Anterior cingulate cortex (tissue), 58 donors: ENCODE measurements at places on chromosomes 1 and 21.

- DNase-seq = no peak
These were observed 51.1 kb upstream of the CFHR3 start for GRCh38 chr1:196723325-196724185.

- no peak for DNase-seq
These were observed 44.6 kb downstream of the ATP1A1 start for GRCh38 chr1:116417678-116418077.

DNA sequence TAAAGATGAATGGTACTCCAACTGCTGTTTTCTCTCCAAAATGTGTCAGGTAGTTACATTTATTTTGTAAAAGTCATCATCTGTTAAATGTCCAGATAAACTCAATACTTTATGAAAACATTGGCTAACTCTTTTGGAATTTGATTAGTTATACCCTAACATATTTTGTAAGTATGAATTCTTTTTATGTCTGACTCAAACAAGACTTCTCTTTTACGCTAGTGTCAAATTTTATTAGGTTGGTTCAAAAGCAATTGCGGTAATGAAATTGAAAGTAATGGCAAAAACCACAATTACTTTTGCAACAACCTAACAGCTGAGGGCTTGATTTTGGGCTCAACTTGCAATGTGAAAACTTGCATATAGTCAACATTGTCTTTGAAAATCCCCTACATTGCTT, 41.0 kb upstream of the USP25 start:
- DNase-seq = no peak

DNA sequence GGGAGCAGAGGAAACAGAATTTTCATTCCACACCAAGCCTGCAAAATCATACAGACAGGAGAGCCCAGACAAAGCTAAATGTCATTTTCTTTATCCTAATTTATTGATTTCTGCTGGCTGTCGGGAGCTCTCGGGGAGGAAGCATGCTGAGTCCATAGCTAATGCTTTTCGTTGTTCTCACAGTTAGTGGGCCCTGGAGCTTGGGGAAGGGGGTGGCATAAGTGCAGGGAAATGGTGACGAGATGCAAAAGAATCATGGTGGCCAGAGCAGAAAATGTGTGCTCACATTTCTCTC, 202.4 kb downstream of the TOMM20 start:
- no peak for DNase-seq

DNA sequence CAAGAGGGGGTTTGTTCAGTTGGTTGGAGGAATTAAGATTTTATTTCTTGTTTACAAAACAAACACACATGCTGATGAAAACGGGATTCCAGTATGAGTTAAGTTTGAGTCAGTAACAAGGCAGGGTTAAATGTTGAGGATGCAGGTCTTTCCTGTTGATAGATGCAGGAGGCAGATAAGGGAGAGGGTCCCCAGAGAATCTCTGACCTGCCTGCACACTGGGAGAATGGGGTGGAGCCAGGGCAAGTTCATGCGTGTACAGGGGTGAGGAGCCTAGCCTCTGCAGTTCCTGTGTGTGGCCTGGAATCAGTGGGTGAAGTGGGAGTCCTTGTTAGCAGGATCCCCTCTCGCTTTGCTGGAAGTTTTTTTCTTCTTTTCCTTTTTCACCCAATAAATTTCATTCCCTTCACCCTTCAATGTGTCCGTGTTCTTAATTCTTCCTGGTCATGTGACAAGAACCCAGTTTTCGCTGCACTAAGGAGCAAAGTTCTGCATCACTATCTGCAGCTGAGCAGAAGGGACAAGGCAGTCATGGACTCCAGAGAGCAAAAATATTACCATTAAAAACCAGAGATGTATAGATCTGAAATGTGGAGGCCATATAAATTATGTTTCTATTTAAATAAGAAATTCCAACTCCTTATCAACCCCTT, 69.9 kb upstream of the MARK1 start:
- DNase-seq = no peak

DNA sequence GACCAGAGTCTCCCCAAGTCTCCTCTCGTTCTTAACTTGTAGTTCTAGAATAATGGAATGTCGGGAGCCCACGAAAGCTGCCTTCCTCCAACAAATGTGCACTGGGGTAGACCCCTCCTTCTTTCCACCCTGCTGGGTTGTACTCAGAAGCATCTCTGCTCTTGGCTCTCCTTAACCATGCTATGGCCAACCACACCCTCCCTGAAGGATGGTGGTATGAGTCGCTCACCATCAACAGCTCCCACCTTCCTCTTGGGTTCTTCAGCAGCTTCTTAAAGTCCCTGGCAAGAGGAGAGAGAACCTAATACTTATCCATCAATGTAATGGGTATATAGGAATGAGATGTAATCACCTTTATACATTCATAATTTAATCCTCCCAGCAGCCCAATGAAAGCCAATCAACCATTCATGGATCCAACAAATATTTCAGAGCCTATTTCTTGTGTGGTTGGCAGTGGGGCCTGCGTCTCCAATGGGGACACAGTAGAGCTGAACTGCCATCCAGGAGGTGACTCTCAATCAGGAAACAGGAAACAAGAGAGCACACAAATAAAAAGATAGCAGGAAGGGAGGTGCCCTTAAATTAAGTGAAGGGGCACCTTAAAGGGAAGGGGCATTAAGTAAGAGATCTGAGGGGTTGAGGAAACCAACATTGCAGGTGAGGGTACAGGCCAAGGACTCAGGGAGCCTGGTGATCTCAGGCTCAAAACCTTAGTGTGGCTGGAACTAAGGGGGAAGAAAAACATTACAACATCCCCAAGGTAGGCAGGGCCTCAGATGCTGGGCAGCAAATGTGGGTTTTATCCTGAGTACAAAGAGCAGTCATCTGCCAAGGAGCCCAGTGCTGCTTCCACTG, 64.4 kb upstream of the ETS2 start:
- no peak for DNase-seq

- DNase-seq = no peak
These were observed 70.3 kb downstream of the SIM2 start for GRCh38 chr21:36769051-36769839.

GRCh38 chr1:36161641-36162531, 5.9 kb downstream of the MAP7D1 start:
- DNase-seq = no peak
